ENCODE measurements at places on chromosomes 2 and 18. TPM values are rescaled to one million over a fixed set of nuclear protein-coding genes. Genes with fewer than 3 reads are reported as not detected.

GRCh38 chr2:2041256-2041824 lies 289.7 kb downstream of the MYT1L start:
- no peaks in the 10 kb centered on the region for H3K36me3 ChIP-seq
- no peak overlapping the region for H3K4me3 ChIP-seq
- DNase-seq = no peak
- H3K4me1 ChIP-seq = no peaks in the 10 kb centered on the region
- H3K27me3 ChIP-seq = no peaks in the 10 kb centered on the region
- no peak overlapping the region for H3K27ac ChIP-seq

GRCh38 chr2:174586418-174587295 lies 10.9 kb downstream of the WIPF1 start:
- H3K27ac ChIP-seq = no peak overlapping the region
- no peaks in the 10 kb centered on the region for H3K27me3 ChIP-seq
- no peak for DNase-seq
- no peak overlapping the region for H3K4me3 ChIP-seq
- H3K36me3 ChIP-seq = no peaks in the 10 kb centered on the region
- H3K4me1 ChIP-seq = no peaks in the 10 kb centered on the region

GRCh38 chr2:236261452-236261851 lies 2.8 kb downstream of the ASB18 start:
- peaks cover 42% of the 10 kb centered on the region for H3K4me1 ChIP-seq
- no peaks in the 10 kb centered on the region for H3K36me3 ChIP-seq
- no peak for DNase-seq
- H3K4me3 ChIP-seq = no peak overlapping the region
- H3K27me3 ChIP-seq = no peaks in the 10 kb centered on the region
- H3K27ac ChIP-seq = peak overlapping the region; percentile 90

GRCh38 chr18:5975111-5976002 lies 80.0 kb upstream of the TMEM200C start:
- no peaks in the 10 kb centered on the region for H3K27me3 ChIP-seq
- no peak overlapping the region for H3K4me3 ChIP-seq
- DNase-seq = no peak

GRCh38 chr2:201768918-201769317 lies 11.8 kb downstream of the ALS2 start:
- H3K36me3 ChIP-seq = no peaks in the 10 kb centered on the region
- H3K27ac ChIP-seq = no peak overlapping the region
- H3K27me3 ChIP-seq = no peaks in the 10 kb centered on the region

- H3K4me3 ChIP-seq = peak overlapping the region; percentile 81
- DNase-seq = no peak
- H3K4me1 ChIP-seq = peaks cover 75% of the 10 kb centered on the region
- no peaks in the 10 kb centered on the region for H3K27me3 ChIP-seq
These were observed 713 bp downstream of the ATOH8 start for GRCh38 chr2:85754313-85755095.

The DAPL1 gene
- total RNA-seq = not detected

GRCh38 chr2:70509565-70509964 lies 44.1 kb downstream of the TGFA start:
- no peak overlapping the region for H3K27ac ChIP-seq
- H3K27me3 ChIP-seq = no peaks in the 10 kb centered on the region
- H3K4me1 ChIP-seq = no peaks in the 10 kb centered on the region
- no peaks in the 10 kb centered on the region for H3K36me3 ChIP-seq

- H3K36me3 ChIP-seq = no peaks in the 10 kb centered on the region
- H3K4me1 ChIP-seq = peaks cover 15% of the 10 kb centered on the region
- peak overlapping the region; percentile 7 for H3K27ac ChIP-seq
- H3K4me3 ChIP-seq = no peak overlapping the region
- no peak for DNase-seq
These were observed 31.0 kb downstream of the DYSF start for GRCh38 chr2:71484354-71484753.

GRCh38 chr2:222280795-222281194 lies 18.0 kb downstream of the PAX3 start:
- peaks cover 29% of the 10 kb centered on the region for H3K4me1 ChIP-seq
- H3K4me3 ChIP-seq = no peak overlapping the region
- no peak overlapping the region for H3K27ac ChIP-seq

GRCh38 chr2:222703886-222704285 lies 32.4 kb downstream of the MOGAT1 start:
- no peak overlapping the region for H3K4me3 ChIP-seq
- no peaks in the 10 kb centered on the region for H3K36me3 ChIP-seq
- no peak for DNase-seq
- no peaks in the 10 kb centered on the region for H3K27me3 ChIP-seq
- H3K4me1 ChIP-seq = peaks cover 15% of the 10 kb centered on the region
- H3K27ac ChIP-seq = no peak overlapping the region

DNA sequence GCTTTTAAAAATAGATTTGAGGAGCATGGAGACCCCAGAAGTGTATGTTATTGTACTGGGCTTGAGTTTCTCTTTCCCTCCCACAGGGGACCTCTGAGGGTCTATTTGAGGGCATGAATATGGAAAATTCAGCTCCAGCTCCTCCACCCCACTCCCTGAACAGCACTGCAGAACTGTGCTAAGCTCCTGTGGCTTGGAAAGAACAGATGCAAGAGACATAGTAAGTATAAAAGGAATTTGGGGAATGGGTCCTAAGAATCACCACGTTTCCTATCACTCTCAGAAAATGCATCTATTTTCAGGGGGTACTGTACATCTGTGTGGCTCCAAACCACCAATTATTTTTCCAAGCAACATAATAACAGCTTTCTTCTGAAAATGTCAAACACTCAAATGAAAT lies 416.1 kb downstream of the ZNF521 start:
- H3K4me3 ChIP-seq = no peak overlapping the region
- no peaks in the 10 kb centered on the region for H3K4me1 ChIP-seq
- no peak overlapping the region for H3K27ac ChIP-seq
- DNase-seq = no peak
- no peaks in the 10 kb centered on the region for H3K36me3 ChIP-seq

The CPO gene
- total RNA-seq = 0.26 TPM

The FRZB gene
- 3.6 TPM for total RNA-seq

The RNF149 gene
- 16.1 TPM for total RNA-seq

- H3K36me3 ChIP-seq = no peaks in the 10 kb centered on the region
- no peak overlapping the region for H3K27ac ChIP-seq
- no peak overlapping the region for H3K4me3 ChIP-seq
- H3K4me1 ChIP-seq = peaks cover 11% of the 10 kb centered on the region
- no peak for DNase-seq
These were observed 37.5 kb upstream of the HAAO start for GRCh38 chr2:42829671-42830440.

- no peaks in the 10 kb centered on the region for H3K4me1 ChIP-seq
- DNase-seq = no peak
- H3K27ac ChIP-seq = no peak overlapping the region
These were observed 52.4 kb upstream of the EPHA4 start for GRCh38 chr2:221624475-221624874.

Data from gastrocnemius medialis (tissue), 4 donors.